ENCODE measurements at places on chromosomes 7 and 10.

DNA sequence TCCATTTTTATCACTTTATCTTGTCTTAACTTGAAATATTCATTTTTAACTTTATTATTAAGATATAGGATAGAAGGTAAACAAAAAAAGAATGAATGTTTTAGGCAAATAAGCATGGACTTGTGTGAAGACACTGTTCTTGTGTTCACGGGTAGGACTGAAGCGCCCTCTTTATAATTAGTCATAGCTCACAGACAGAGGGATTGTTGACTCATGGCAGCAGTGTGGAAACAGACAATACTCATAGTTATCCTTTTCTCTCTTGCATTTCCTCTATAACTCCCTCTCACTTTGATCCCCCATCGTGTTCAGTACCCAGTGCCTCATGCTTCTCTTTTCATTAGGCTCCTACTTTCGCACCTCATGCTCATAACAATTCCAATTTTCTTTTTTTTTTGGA lies 731.8 kb downstream of the PHTF2 start:
- no peak for DNase-seq

DNA sequence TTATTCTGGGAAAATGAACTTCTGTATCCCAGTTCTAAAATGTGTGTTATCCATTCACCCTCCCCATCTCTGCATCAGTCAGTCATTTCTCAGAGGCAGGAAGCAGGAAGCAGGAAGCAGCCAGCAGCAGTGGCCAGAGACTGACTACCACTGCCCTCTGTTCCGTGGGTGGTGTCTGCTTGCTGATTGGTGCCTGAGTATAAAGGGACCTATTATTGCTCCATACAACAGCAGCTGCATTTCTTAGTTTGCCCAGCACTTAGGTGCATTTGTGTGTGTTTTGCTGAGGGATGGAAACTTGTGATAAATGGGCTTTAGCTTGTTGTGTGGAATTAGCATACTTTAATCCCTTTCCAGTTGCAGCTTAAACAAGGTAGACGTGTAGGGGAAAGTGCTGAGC lies 582.2 kb downstream of the SORCS1 start:
- no peak for DNase-seq

DNA sequence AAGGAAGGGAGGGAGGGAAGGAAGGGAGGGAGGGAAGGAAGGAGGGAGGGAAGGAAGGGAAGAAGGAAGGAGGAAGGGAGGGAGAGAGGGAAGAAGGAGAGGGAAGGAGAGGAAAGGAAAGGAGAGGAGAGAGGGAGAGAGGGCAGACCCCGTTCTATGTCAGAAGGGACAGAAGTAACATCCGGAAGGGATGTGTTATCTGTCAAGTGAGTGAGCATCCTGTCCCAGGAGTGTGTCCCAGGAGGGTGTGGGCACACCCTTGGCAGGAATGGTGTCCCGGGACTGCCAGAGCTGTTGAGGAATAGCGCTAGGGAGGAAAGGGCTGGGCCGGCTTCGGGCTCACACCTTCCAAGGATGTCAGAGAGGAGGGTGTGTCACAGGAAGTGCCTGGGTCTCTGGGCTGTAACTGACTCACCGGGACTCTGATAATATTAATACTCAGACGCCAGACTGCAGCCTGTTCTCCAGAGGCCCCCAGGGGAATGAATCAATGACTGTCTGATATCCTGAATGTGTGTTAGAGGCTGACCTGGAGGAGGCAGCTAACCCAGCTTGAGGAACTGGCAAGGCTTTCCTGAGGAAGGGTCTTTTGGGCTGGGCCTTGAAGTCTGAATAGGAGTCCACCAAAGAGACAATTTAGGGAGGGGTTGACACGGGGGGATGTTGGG lies 125.6 kb upstream of the TNRC18 start:
- DNase-seq, result no peak

DNA sequence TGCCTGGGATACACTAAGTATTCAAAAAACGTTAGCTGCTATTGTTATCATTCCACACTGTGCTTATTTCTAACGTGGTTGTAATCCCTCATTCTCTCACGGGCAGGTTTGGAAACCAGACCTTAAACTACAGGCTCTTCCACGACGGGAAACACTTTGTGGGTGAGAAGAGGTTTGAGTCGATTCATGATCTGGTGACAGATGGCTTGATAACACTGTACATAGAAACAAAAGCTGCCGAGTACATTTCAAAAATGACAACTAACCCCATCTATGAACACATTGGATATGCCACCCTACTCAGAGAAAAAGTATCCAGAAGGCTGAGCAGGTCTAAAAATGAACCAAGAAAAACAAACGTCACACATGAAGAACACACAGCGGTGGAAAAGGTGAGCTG lies 163.2 kb upstream of the PRR15 start:
- DNase-seq, result no peak

GRCh38 chr10:85786401-85786899 lies 580.1 kb downstream of the GRID1 start:
- DNase-seq, result no peak

GRCh38 chr7:75534727-75535307 lies 42.7 kb downstream of the SPDYE5 start:
- DNase-seq, result no peak

- DNase-seq, result no peak
Measured at GRCh38 chr7:151351967-151352366, 10.4 kb downstream of the NUB1 start.

DNA sequence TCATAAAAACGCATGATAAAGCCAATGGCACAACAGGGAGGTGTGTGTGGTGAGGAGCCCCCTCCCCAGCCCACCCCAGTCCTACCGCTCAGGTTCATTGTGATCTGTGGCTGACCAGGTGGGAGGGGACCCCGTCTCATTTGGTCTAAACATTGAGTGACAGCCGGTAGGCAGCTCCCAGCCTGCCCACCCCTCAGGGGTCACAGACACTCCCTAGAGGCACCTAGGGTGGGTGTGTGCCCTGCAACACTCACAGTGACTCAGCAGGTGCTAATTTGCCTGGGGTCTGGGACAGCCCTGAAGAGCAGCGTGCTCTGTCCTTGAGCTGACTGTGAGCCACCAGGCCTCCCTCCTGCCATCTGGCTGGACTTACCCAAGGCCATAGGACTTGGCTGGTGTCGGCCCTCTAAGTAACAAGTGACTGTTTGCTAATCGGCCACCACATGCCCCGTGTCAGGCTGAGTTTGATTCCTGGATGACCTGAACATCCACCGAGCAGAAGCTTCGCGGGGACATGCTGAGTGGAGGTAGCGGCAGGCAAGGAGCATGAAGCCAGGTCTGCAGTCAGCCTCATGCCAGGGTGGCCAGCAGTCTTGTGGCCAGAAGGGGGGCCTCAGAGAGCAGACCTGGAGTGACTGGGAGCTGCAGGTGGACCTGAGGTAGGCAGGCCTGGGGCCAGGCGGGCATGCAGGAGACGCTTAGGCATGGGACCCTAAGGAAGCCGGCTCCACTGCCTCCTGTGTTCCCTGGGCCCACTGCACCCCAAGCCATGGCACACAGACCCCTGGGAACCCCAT lies 282.3 kb upstream of the SHH start:
- no peak for DNase-seq

GRCh38 chr7:96041171-96041570 lies 268.8 kb downstream of the DYNC1I1 start:
- DNase-seq, result no peak

GRCh38 chr10:5512331-5512730 lies 12.4 kb upstream of the CALML3 start:
- no peak for DNase-seq

DNA sequence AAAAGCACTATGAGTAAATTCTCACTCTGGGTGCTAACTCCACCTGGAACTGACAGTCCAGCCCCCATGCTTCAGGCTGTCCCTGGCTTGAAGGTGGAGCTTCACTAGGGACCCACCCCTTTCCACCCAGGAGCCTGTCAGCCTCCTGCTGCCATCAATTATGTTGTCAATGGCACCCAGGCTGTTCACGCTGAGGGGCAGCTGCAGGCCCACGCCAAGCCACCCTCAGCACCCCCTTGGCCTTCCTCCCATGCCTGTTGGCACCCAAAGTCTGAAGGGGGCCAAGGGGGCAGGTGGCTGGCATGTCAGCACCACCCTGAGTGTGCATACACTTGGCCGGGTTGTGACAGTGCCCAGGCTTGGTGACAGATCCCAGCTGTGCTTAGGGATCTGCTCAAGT lies 149.3 kb downstream of the NXPH1 start:
- DNase-seq, result no peak

DNA sequence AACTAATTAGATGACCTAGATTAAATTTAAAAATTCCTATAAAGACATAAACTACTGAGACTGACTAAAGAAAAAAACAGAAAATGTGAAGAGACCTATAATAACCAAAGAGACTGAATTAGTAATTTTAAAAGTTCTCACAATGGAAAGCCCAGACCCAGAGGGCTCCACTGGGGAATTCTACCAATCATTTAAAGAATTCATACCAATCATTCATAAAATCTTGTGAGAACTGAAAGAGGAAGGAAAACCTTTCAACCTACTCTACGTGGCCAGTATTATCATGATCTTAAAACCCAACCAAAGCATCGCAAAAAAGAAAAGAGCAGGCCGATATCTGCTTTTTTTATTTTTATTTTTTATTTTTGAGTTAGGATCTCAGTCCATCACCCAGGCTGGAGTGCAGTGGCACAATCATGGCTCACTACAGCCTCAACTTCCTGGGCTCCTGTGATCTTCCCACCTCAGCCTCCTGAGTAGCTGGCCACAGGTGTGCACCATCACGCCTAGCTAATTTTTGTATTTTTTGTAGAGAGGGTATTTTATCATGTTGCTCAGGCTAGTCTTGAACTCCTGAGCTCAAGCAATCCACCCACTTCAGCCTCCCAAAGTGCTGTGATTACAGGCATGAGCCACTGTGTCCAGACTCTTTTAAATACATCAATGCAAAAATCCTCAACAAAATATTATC lies 48.6 kb downstream of the DGKI start:
- no peak for DNase-seq

DNA sequence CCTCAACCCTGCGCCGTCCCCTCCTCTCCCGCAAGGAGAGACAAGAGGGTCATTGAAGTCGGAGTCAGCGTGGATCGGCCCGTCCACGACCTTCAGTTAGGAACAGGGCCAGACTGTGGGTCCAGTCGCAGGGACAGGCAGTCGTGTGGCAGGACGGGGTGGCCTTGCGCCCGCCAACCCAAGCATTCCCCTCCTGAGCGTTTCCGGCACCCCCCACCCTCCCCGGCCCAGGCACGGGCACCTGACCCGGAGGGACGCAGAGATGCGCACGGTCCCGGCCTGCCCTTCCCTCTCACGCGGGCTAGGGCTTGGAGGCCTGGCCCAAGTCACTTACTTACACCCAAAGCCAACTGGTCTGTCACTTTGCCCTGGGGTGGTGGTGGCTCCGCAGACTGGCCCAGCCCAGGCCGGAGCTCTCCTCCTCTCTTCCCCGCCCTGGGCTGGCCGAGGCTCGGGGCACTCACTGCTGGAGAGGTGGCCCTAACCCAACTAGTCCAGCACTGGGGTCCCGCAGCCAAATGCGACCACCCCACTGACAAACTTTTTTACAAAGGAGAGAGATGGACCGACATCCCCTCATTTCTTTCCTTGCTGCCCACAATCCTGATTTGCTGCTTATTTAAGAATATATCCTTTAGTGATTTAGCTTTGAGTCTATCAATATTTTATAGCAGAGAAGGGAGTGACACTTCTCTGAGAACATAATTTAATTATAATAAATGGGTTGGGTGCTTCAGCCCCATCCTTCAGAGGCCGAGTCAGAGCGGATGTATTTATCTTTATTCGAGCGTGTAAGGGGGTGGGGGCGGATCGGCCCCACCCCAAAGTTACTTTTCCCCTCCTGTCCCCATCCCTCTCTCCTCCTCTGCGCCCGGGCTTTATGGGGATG lies 1.2 kb upstream of the UNCX start:
- no peak for DNase-seq

GRCh38 chr7:101172854-101173751 lies 7.0 kb downstream of the NAT16 start:
- no peak for DNase-seq

DNA sequence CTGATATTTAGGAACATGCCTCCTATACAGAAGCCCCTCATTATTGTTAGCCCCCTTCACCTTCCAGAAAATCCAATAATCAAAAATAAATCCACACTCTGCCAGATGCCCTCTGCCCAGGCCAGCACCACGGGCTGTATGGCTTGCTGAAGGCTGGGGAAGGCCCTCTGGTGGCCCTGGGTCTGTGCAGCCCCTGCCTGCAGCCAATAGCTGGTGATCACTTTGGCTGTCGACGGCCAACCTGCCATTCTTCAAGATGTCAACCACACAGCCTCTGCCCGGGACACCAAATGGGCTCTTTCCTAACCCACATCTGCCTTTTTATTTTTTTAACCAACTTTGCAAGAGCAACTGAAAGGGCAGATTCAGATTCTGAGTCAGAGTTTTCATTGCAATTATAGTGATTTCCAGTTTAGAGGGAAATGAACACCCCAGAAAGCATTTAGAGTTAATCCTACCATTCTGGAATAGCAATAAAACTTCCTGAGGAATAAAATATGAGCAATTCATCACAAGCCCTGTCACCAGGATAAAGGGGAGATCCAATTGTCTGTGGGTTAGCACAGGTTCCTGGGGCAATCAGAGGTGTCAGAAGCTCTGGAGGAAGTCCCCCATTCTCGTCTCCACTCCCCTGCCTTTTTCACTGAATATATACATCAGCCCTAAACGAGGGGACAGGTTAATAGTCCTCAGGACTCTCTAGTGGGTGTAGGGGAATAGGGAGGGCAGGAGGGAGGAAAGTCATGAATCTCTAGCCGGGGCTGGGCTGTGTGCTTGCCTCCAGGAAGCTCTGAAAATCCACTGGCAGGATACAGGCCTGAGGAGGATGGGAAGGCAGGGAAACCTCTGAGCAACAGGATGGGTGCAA lies 211.3 kb downstream of the GRID1 start:
- no peak for DNase-seq

GRCh38 chr10:102368077-102368476 lies 27.4 kb upstream of the NFKB2 start:
- DNase-seq, result no peak

GRCh38 chr7:83769407-83769806 lies 120.5 kb upstream of the SEMA3E start:
- DNase-seq, result no peak

DNA sequence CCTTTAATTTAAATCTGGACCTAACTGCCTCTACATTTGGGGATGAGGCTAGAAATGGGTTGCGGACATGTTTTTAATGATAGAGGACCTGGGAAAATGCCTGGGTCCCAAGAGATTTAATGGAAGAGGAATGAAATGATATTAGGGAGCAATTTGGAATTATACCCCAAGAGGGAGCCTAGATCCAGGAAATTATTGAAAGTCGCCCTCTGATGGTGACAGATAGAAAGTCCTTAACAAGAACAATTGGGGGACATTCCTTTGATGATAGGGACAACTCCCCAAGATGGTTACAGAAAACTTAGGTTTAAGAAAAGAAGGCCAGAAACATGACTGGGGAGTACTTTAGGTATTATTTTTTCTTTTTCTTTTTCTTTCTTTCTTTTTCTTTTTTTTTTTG lies 9.5 kb upstream of the TSGA13 start:
- no peak for DNase-seq
